ENCODE measurements at places on chromosomes 7 and 10.

- no peak for DNase-seq
Measured at GRCh38 chr7:149202831-149203231, 7.5 kb downstream of the ZNF282 start.

- DNase-seq: no peak
Measured at GRCh38 chr10:12061124-12061523, 7.6 kb upstream of the DHTKD1 start.

GRCh38 chr10:110778211-110778610 lies 93.5 kb upstream of the PDCD4 start:
- no peak for DNase-seq

GRCh38 chr7:68601826-68602225 lies 996.4 kb upstream of the AUTS2 start:
- no peak for DNase-seq

GRCh38 chr7:47247132-47247531 lies 334.8 kb downstream of the TNS3 start:
- no peak for DNase-seq

DNA sequence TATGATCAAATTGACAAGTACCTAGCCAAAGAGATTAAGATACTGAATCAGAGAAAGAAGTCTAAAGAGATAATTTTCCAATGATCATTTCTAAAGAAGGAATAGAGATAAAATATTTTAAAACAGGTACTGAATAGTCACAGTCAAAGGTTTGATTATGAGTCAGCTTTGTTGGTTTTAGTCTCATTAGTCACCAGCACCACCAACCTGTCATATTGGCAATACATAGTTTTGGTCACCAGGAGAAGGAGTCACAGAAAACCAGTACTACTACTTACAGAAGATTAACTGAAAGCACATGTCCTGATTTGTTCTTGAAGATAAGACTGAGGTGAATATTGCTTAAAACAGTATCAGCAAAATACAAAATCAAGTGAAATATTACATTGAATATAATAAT lies 34.6 kb downstream of the ZEB1 start:
- no peak for DNase-seq

- no peak for DNase-seq
Measured at GRCh38 chr10:113023017-113023416, 73.0 kb downstream of the TCF7L2 start.

DNA sequence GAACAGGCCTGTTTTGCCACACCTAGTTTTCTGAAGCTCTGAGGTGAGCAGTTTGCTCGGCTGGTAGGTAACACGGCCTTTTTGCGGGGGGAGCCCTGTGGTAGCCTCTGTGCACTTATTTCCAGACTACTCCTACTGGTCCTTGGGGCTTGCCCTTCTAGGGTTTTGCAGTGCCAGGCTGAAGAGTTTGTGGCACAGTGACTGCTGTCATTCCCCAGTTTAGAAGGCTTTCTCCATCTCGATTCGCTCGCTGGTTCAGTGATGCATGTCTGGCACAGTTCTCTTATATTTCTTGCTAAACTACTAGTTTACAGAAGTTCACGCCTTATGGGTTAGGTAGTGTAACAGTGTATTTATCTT lies 711 bp downstream of the KIF20B start:
- DNase-seq: peak; percentile 36

- no peak for DNase-seq
Measured at GRCh38 chr7:35348611-35349400, 94.9 kb upstream of the TBX20 start.

- no peak for DNase-seq
Measured at GRCh38 chr7:80890426-80891258, 28.2 kb downstream of the SEMA3C start.

DNA sequence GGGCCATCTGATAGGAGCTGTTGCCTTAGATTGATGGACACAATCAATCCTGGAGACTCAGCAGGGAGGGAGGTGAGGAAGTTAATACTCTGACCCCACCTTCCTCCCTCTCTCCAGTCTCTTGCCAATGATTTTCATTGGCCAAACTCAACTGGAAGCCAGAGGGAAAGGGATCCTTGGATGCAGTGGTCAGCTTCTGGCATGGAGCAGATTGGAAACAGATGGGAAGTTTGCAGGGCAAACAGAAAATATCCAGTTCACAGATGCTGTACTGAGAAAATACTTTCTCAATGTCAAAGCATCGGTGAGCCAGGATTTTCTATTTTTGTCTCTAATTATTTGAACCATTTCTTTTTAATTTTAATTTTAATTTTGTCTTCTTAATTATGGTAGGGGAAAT lies 170.8 kb downstream of the BBS9 start:
- DNase-seq: no peak

DNA sequence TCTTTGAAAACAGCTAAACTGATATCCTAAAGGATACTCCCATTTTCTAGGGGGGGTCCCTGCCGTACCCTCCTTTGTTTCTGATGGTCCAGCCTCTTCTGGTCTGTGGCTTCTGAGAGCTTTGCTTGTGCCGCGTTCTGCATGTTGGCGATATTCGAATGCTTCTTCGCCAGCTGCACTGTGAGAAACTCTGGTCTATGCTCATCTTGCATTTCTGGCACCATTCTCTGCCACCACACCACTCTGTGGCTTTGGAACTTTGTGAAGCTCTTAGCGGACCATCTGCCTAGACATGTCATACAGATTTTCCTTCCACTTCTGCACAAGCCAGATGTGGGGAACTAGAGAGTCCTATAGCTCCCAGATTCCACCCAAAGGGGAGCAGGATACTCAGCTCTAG lies 197.2 kb downstream of the REEP3 start:
- DNase-seq: no peak

DNA sequence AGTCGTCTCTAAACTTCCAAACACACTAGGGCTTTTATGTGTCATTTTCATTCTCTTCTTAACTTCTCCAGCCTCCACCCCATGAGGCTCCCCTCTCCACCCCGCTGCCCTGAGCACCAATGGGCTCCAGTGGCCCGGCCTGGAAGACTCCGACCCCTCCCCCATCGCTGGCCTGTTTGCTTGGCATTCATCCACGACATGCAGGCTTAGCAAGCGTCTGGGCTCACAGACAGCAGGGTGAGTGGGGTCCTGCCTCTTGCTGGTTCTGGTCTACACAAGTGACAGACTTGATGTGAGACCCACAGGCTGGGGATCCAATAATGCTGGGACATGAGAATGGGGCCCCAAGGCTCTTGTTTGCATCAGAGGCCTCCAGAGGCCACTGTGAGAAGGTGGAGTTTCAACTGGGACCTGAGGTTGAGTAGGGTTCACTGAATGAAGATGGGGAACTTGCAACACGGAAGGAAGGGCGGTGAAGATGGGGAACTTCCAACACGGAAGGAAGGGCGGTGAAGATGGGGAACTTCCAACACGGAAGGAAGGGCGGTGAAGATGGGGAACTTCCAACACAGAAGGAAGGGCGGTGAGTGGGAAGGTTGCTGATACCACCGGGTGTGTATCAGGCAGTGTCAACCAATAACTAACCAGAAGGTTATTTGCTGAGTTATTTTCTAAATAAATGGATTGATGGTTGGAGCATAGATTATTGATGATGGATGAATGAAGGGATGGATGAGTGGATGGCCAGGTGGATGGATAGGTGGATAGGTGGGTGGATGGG lies 14.0 kb downstream of the KNDC1 start:
- DNase-seq: no peak

DNA sequence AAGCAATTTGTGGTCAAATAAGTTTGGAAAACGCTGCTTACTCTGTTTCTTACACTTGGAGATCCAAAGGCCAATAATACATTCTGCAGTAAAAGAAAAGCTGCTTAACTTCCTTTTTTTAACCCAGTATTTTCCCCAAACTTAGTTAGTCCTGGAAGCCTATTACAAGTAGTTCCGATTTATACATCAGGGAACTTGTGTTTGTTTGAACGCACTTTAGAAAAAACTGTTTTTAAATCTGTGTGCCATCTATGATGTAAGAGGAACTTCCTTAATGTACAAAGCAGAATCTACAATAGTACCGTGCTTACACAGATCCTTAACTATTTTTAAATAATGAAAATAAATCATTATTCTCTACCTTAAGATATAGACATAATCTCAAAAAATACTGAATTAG lies 23.0 kb downstream of the SFR1 start:
- DNase-seq: no peak

DNA sequence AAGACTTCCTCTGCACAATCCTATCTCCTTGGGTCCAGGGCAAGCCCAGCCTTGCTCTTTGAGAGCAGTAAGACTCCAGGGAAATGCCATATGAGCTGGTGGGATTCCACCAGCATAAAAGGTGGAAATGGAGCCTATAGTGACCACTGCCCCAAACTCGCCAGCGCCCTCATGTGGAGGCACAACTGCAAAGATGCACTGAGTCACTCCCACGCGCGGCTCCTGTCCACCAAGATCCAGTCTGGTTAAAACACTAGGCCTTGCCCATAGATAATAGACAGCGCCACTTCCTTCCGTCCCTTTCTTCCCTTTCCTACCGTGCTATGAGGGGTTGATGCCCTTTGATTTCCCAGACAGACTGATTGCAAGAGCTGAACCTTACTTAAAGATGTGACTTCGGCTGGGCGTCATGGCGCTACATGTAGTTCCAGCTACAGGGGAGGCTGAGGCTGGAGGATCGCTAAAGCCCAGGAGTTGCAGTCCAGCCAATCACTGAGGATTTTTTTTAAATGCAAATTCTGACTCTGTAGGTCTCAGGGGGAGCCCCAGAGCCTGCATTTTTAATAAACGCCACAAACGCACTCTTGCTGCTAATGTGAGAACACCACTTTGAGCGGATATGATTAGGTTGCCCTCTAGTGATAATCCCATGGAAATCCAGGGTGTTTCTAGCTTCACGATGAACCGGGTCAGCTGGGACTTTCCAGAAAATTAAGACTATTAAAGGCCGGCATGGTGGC lies 136.5 kb downstream of the EPC1 start:
- peak; percentile 45 for DNase-seq

DNA sequence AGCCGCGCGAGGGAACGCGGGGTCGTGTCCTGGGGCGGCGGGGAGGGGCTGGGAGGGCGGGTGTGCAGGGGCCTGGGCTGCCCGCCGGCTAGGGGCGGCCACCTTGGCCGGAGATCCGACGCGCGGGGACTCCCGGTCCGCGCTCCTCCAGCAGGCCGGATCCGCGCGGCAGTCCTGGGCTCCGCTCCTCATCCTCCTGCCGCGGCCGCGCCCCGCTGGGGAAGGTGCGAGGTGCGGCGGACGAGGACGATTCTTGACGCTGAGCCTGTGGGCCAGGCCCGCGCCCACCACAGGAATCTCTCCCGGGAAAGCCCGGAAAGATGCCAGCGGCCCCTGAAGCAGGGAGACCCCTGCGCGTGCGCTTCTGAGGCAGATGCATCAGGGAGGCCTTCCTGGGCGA lies 6.6 kb upstream of the OGDHL start:
- no peak for DNase-seq

DNA sequence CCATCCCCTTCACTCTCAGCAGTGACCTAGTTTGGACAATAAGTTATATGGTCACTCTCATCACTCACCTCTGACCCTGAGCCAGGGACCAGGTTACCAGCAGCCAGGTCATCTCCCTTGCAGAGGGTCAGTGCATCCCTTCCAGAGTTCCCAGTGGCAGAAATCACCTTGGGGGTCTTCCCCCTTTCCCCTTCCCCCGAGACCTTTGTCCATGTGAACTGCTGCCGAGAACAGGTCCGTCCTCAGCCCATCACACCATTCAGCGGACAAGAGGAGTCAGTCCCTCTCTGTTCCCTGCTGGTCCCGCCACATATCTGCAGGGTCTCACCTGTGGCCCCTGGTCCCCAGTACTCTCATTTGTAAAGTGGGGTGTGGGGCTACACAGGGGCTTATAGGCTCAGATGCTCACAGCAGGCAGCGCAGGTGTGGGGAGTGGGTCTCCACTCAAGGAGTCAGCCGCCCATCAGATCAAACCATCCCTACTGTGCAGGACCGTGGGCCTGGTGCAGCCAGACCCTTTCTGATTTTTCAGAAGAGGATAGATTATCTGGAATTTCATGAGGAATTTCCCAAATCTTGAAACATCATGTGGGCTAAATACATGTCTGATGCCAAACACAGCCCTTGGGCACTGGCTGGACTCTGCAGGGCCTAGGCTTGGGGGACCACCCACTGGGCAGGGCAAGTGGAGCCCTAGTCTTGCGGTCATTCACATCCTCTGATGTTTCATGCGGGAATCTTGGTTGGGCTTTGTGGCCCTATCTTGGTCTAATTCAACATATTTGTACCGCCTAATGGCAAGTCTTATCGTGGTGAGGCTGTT lies 6.5 kb downstream of the DEPP1 start:
- no peak for DNase-seq

- DNase-seq: no peak
Measured at GRCh38 chr10:1114719-1115606, 58.8 kb downstream of the WDR37 start.

DNA sequence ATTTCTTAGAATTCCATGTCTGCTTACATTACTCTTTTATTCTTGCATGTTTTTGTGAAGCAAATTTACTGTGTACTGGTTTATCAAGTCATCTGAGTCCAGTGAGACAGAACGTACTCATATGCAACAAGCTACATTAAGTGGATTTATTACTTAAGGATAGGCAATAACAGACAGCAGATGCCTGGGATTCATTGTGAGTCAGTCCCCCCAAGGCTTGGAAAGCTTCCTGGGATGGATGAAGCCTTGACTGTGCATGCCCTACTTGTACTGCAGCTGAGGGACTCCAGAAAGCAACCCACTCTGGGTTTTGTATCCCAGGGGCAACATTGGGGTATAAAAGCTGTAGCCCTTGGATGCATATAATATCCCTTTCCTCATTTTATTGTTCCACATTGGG lies 113.4 kb upstream of the RAB18 start:
- no peak for DNase-seq

- DNase-seq: peak; percentile 69
Measured at GRCh38 chr10:60883187-60883586, 60.8 kb downstream of the RHOBTB1 start.

DNA sequence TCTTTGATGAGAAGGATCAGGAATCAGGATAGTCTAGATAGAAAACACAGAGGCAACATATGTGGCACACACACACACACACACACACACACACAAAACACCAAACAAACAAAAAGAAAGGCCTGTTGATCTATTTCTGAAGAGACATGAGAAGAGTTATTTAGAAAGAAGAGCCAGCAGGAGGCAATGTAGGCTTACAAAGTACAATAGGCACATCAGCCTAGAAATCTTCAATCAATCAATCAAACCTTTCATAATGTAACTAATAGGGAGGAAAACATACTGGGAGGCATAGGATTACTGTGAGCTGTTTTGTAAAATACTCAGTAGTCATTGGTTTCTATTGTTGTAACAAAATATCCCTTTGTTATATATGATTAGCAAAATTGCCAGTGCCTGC lies 47.3 kb upstream of the TES start:
- no peak for DNase-seq

GRCh38 chr7:30469303-30469702 lies 9.3 kb downstream of the NOD1 start:
- DNase-seq: peak; percentile 79

DNA sequence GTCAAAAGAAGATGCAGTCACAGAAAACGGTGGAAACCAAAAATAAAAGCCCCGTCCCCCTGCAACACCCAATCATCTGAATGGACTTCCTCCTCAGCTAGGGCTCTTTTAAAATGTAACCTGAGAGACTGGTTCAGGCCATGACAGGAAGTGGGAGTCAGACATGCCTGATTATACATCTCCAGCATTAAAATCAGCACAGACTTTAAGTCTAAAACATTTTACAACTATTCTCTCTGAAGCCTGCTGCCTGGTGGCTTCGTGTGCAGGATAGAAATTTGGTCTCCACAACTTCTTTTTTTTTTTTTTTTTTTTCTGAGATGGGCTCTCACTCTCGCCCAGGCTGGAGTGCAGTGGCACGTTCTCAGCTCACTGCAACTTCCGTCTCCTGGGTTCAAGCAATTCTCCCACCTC lies 30.3 kb downstream of the HACD1 start:
- no peak for DNase-seq

All from HAP-1 (cell line).